Stimulated activated CD4-positive, alpha-beta T cell treated with anti-CD3 and anti-CD28 coated beads, Interleukin-1b, Interleukin-23, amount 100 ng/mL, for 1 hour (primary cell): ENCODE measurements at places on chromosomes 1 and 21.

- DNase-seq = no peak
Measured at GRCh38 chr1:21703318-21703963, 34.3 kb upstream of the RAP1GAP start.

GRCh38 chr1:196538473-196538872, 69.8 kb downstream of the KCNT2 start:
- no peak for DNase-seq

DNA sequence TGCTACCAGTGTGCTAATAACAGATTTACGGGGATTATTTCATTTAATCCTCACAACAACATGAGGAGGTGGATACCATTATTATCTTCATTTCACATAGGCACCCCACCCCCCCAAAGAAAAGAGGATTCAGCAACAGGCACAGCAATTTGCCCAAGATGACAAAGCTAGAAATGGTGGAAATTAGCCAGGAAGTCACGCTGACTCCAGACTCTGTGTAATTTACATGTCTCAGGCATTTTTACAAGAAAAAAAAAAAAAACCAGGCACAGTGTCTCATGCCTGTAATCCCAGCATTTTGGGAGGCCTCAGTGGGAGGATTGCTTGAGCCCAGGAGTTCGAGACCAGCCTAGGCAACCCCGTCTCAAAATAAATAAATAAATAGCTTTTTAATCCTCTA, 37.5 kb upstream of the PRDM2 start:
- no peak for DNase-seq

GRCh38 chr21:15078180-15078579, 13.4 kb upstream of the NRIP1 start:
- no peak for DNase-seq

DNA sequence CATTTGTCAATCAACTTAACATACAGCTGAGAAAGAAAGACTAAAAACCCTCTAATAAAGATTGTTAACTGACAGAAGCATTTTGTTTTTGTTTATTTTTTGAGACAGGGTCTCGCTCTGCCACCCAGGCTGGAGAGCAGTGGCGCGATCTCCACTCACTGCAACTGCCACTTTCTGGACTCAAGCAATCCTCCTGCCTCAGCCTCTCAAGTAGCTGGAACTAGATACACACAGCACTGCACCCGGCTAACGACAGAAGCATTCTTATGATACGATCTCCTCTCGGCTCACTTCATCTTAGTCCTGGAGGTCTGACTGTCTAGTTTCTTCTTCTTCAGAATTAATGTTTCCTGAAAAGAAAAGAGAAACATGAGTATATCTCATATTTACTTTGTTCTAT, 23.5 kb downstream of the RSPH1 start:
- DNase-seq = no peak
